ENCODE measurements at places on chromosomes 11 and 22.

- DNase-seq: no peak
Observed at GRCh38 chr11:5937868-5938602, 4.0 kb upstream of the OR56A3 start.

DNA sequence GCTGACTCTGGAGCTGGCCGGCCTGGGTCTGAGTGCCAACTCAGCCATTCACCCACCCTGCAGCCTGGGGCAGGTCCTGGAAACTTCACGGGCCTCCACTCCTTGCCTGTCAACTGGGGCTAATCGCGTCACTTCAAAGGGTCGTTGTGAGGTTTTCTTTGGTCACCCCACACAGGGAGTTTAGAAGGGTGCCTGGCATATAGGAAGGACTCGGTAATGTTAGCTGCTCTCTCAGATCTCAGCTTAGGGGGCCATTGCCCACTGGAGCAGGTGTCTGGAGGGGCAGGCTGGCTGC, 7.3 kb downstream of the INCENP start:
- DNase-seq: no peak

DNA sequence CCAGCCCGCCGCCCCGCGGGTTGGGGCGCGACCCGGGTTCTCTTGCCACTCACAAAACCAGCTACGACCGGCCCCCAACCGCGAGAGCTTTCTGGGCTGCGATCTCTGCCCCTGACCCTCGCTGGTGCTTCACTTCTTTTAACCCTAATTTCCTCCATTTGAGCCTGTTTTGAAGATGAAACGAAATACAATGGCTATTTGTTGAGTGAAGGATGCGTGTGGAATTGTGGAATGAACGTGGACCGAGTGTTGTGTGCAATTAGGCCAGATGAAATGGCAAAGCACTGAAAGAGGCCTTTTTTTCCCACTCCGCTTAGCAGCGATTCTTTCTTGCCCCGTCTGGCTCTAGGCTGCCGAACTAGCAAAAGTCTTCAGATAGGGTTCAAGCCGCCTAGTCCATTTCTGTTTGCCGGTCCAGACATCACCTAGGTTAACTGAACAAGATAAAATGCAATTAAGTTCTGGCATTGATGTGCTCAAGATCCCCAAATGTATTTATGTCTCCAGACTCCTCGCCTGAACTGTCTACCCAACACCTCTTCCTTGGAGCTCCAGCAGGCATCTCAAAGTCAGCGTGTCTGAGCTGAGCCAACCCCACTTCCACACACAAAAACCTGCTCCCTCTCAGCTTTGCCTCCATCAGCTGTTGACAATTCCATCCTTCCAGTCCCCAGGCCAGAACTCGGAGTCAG, 471 bp upstream of the TMEM184B start:
- no peak for DNase-seq

DNA sequence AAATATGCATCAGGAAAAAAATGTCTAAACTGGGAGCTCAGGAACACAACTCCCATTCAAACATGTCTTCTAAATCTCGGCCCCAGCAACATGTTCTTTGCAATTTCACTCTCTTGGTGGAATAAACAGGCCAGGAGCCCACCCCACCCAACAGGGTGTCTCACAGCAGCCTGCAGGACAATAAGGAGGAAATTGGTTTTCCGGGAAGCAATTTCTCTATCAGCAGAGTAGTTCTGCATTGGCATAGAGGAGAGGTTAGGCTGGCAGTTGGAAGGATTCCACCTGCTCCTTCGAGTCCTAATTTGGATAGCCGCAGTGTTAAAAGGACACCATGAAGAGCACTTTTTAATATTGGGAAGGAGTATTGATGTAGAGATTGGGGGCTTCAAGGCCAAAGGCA, 55.9 kb upstream of the BARX2 start:
- DNase-seq: no peak

DNA sequence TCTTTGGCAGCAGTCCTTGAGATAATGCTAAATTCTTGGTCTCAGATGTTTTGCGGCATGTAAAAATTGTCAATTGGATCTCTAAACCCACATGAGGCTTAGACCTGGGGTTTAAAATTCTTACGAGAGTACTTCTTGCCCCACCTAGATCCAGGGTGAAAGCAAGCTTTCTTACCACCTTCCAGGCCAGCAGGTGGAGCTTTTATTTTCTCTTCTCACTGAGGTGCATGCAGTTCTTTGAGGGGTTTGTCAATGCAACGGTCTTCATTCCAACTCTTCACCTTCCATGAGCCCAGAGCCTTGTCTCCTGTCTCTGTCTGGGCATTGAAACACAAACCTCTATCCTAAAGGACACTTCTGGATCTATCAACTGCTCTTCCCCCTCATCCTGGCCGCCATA, 154.1 kb downstream of the MYO18B start:
- no peak for DNase-seq
